ENCODE measurements at places on chromosomes 3 and 15.
A peak's percentile ranks its signal among the peaks of the same experiment; 100 is the strongest.

DNA sequence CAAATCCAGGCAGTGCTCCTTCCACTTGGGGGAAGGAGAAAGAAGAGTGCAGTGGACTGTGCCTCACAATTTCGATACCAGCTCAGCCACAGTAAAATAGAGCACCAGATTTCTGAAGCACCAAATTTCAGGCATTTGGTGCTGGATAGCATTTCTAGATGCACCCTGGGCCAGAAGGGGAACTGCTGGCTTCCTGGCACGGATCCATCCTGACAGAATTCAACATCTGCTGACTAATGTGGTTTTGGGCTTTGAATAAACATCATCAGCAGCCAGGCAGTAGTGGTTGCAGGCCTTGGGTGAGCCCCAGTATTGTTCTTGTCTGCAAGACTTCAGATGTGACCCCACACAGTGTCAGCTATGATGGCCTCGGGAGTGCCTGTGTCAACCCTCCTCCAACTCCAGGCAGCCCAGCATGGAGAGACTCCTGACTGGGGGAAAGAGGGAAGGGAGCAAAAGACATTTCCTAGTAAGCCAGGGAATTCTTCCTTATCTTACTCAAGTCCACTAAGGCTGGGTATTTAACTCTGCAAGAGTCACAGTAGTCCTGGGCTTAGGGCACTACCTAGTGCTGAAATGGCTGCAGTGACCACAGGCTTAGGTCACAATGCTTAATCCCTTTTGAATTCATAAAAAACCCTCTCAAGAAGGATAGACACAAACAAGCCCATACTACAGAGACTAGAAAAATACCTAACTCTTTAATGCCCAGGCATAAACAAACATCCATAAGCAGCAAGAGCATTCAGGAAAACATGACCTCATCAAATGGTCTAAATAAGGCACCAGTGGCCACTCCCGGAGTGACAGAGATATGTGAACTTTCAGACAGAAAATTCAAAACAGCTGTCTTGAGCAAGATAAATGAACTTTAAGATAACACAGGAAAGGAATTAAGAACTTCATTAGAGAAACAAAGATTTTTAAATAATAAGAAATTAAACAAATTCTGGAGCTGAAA is 74.7 kb downstream of the SPATA16 start:
- H3K27ac ChIP-seq: no peak overlapping the region
- H3K4me3 ChIP-seq: no peak overlapping the region
- no peaks in the 10 kb centered on the region for H3K36me3 ChIP-seq
- no peaks in the 10 kb centered on the region for H3K4me1 ChIP-seq
- DNase-seq: peak; percentile 84
- no peaks in the 10 kb centered on the region for H3K27me3 ChIP-seq

DNA sequence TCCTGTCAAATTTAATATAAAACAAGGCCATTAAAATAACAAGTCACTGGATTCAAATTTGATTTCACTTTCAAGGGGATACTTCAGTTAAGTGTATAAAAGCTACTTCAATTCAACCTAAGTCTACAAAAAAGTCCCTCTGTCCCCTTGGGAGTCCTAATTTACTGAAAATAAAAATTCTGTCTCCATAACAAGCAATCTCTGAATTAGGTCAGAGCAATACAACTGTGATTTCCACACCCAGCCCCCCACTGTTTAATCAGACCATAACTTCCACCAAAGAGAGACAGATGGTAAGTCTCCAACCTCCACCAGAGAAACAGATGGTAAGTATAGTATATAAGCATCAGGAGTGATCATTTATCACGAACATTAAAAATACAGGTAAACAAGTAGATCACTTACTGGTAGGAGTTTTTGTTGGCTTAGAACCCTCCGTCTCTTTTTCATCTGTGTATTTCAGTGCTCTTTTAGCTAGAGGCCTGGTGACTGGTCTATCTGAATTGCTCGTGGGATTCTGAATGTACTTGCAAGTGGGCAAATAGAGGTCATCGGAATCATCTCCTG is 12.1 kb downstream of the SGO1 start:
- H3K36me3 ChIP-seq: no peaks in the 10 kb centered on the region
- H3K4me3 ChIP-seq: no peak overlapping the region
- no peaks in the 10 kb centered on the region for H3K27me3 ChIP-seq
- no peak for DNase-seq
- H3K4me1 ChIP-seq: no peaks in the 10 kb centered on the region

DNA sequence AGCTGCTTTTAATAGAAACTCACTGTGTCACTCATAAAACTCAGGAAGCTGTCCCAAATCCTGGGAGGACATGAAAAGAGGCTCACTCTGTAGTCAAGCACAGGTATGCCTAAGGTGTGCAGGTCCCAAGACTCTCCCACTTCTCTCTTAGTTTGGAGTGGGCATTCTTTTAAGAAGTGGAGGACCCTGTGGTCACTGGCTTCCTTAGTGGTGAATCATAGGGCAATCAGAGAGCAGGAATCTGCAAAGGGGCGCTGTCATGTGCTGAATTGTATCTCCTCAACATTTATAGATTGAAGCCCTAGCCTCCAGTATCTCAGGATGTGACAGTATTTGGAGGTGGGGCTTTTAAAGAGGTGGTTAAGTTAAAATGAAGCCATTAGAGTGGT is 47.2 kb upstream of the ZBTB38 start:
- H3K4me1 ChIP-seq: no peaks in the 10 kb centered on the region
- no peaks in the 10 kb centered on the region for H3K36me3 ChIP-seq
- H3K27ac ChIP-seq: no peak overlapping the region
- no peak overlapping the region for H3K4me3 ChIP-seq

DNA sequence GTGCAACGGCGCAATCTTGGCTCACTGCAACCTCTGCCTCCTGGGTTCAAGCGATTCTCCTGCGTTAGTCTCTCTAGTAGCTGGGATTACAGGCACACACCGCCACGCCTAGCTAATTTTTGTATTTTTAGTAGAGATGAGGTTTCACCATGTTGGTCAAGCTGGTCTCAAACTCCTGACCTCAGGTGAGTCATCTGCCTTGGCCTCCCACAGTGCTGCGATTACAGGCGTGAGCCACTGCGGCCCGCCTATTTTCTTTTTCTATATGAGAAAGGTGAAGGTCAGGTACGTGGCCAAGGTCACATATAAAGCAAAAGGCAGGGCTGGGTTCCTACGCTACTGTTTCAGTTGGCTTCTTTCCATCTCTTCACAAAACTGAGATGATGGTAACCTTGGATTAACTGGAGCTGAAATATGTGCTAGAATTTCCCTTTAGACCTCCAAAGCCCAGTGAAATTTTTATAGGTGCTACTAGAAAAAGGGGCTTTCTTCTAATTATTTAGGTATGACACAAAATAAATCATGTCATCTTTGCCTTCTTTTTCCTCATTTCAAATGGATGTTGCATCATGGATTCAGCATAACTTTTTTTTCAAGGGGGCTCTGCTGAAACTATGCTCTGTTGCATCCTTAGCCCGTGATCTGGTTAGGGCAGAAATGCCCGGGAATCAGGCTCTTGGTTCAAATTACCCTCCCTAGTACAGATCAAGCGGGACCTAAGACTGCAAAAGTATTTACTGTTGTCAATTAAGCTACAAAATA is 68.5 kb downstream of the MYO1E start:
- no peaks in the 10 kb centered on the region for H3K36me3 ChIP-seq
- no peak for DNase-seq
- no peaks in the 10 kb centered on the region for H3K4me1 ChIP-seq

- no peak overlapping the region for H3K4me3 ChIP-seq
- no peak for DNase-seq
- H3K36me3 ChIP-seq: no peaks in the 10 kb centered on the region
Observed at GRCh38 chr3:127004641-127005397, 21.9 kb downstream of the PLXNA1 start.

GRCh38 chr3:197804511-197804910 is 13.5 kb downstream of the LRCH3 start:
- no peak overlapping the region for H3K27ac ChIP-seq
- DNase-seq: no peak
- H3K27me3 ChIP-seq: no peaks in the 10 kb centered on the region
- H3K4me1 ChIP-seq: peaks cover 17% of the 10 kb centered on the region

- DNase-seq: no peak
- H3K27ac ChIP-seq: no peak overlapping the region
- H3K27me3 ChIP-seq: peaks cover 43% of the 10 kb centered on the region
- H3K4me1 ChIP-seq: no peaks in the 10 kb centered on the region
- H3K4me3 ChIP-seq: no peak overlapping the region
Observed at GRCh38 chr15:96311956-96312294, 18.6 kb upstream of the NR2F2 start.

GRCh38 chr3:170679190-170679589 is 93.3 kb upstream of the SLC7A14 start:
- H3K36me3 ChIP-seq: no peaks in the 10 kb centered on the region
- no peaks in the 10 kb centered on the region for H3K4me1 ChIP-seq
- H3K27ac ChIP-seq: no peak overlapping the region
- no peak for DNase-seq
- no peak overlapping the region for H3K4me3 ChIP-seq
- H3K27me3 ChIP-seq: no peaks in the 10 kb centered on the region

- H3K4me3 ChIP-seq: no peak overlapping the region
- no peak overlapping the region for H3K27ac ChIP-seq
- H3K27me3 ChIP-seq: no peaks in the 10 kb centered on the region
- peak; percentile 50 for DNase-seq
Observed at GRCh38 chr3:45092132-45093031, 53.8 kb downstream of the CDCP1 start.

GRCh38 chr3:63874769-63875168 is 11.1 kb downstream of the ATXN7 start:
- H3K4me3 ChIP-seq: no peak overlapping the region
- no peak overlapping the region for H3K27ac ChIP-seq
- peaks cover 23% of the 10 kb centered on the region for H3K4me1 ChIP-seq
- H3K36me3 ChIP-seq: no peaks in the 10 kb centered on the region
- no peaks in the 10 kb centered on the region for H3K27me3 ChIP-seq
- no peak for DNase-seq

GRCh38 chr3:88033808-88034207 is 25.0 kb downstream of the CGGBP1 start:
- DNase-seq: no peak
- H3K4me3 ChIP-seq: no peak overlapping the region
- no peaks in the 10 kb centered on the region for H3K36me3 ChIP-seq
